Stimulated activated memory B cell treated with anti-CD40 and anti-IgM and Interleukin-4, amounts not matched to agents 10 μg/mL and 1 μg/mL and 100 μg/mL, for 72 hours (primary cell): ENCODE measurements at places on chromosomes 7 and 10.

DNA sequence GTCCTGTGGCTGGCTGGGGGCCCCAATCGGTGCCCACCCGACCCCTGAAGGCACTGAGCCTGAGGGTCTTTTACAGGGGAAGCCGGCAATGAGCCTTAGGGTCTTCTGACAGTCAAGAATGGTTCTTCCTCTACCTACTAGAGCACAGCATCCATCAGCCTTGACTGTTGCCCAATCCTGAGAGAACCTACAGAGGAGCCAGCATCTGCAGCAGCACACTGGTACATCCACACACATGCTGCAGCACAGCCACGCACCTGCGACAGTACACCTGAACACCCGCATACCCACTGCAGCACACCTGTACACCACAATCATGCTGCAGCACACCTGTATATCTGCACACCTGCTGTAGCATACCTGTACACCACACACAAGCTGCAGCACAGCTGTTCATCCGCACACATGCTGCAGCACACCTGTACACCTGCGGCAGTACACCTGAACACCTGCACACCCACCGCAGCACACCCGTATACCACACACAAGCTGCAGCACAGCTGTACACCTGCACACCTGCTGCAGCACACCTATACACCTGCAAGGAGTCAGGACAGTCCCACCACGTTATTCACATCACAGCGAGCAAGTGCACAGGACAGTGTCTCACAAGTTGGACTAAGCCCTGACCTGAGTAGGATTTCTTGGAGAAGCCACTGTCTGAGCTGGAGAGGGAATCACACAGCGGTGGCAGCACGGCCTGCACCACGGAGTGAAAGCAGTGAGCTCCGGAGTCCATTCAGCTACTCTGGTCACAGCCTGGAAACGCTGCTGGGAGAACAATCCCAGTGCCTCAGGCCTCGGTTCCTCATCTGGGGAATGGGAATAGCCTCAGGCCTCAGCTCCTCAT is 56.4 kb downstream of the VIPR2 start:
- no peak for ATAC-seq

DNA sequence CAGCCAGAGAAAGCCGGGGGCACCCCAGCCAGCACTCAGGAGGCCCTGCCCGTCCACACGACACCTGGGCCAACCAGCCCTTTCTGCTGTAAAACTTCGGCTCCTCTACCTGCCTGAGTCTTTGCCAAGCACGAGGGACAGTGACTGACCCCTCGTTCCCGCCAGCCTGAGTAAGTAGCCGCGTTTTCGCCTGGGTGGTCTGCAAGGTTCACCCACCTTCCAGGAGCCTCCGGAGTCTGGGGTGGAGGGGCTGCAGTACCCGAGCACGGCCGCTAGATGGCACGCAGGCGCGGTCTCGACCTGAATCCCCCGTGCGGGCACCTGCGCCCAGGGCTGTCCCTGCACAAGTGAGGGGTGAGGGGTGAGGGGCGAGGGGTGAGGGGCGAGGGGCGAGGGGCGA is 192.7 kb downstream of the PTPRN2 start:
- ATAC-seq, result no peak

GRCh38 chr10:59375990-59376389 is 13.6 kb upstream of the FAM13C start:
- no peak for ATAC-seq

GRCh38 chr7:81525841-81526240 is 244.0 kb downstream of the HGF start:
- no peak for ATAC-seq

DNA sequence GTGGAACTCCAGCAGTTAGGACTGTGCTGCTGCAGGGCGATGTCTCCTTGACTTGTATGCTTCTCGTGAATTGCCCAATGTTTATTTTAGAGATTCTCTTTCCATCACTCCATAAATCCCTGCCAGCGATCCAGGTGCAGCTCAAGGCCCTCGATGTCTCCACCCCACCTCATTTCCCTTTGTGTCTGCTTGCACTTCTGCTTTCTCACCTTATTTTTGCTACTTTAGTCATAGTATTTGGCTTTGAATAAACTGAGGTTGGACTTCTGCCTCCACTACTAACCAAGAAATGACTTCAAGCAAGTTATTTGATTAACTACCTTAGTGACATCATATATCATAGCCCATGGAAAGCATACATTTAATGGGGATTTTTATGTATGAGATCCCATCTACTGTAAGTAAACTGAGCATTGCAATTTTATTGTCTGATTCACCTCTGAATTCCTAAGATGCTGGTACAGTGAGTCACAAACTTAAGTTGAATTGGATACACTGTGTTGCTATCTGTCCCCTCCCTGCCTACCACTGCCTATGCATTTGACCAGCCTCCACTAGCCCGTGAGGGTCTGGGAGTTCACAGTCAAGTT is 255.8 kb downstream of the ABCA13 start:
- ATAC-seq, result no peak

DNA sequence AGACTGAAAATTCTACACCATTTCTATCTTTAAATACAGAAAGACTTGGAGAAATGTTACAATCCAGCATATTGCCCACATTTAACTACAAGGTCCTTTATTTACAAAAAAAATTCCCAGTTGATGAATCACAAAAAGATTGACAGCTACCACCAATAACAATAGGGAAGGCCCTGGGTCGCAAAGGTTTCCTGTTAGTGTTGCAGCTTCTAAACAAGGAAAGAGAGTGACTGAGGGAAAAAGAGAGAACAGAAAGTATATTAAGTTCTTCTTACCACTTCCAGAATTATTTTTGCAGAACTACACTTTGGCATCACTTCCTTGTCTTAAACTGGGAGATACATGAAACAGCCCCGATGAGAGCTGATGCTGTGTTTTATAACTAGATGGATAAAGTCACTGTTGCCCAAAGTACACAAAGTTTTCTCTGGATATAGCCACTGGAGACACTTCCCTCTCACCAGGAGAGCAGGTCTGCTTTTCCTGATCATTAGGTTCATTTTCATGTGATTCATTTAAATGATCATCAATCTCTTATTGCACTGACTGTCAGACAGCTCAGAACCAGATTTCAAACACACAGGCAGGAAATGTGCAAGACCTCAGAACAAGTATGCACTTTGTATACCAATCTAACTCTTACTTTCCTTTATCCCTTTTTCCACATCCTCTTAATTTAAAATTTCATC is 57.0 kb downstream of the SHTN1 start:
- no peak for ATAC-seq

DNA sequence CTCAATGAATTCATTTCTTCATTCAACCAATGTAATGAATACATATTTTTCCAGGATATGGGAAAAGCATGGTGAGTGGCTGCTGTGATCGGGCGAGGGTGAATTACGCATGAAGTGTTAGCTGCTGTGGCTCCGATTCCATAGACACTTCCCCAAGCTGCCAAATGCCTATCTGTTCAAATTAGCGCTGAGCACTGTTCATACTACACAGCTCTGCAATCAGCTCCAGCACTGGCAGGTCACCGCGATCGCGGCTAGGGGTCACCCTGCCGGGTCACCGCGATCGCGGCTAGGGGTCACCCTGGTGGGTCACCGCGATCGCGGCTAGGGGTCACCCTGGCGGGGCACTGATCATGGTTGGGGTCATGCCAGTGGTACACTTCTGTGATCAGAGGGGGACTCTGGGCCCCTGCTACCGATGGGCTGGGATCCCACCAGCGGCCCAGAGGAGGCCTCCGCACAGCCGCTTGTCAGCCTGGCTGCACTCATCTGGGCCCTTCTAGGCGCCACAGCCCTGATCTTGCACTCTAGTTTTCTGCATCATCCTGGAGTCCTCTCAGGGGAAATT is 49.3 kb downstream of the JAKMIP3 start:
- no peak for ATAC-seq

GRCh38 chr10:130498934-130499333 is 362.7 kb downstream of the GLRX3 start:
- ATAC-seq, result no peak

DNA sequence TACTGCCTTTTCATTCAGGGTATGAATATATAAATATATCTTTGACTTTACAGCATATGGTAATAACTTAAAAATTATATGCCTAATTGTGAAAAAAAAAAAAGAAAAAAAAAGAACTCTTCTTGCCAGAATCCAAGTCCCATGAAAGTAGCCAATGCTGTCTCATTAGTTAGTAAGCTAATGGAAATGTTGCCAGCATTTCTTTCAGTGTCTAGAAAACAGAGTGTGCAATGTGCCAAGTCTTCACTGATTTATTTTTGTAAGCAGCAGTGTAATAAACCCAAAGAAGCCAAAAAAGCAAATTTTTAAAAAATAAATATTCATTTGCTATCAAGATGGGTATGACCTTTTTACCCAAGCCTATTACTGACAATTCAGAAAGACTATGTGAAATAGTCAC is 31.1 kb upstream of the LRRN3 start:
- no peak for ATAC-seq

DNA sequence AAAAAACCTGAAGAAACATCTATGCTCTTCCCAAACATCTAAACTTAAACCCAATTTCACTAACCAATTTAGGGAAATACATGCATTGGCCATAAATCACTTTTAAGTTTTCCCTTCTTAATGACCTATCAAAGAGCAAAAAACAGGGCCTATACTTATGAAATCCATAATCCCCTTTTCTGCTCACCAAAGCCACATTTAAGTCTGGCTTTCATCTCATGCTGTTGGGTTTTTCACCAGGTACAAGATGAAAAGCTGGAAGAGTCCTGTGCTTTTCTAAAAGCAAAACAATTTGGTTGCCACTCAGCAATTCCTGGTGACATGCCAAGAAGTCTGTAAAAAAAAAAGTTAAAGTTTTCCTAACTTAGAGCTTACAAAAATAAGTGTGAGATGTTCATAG is 92.6 kb downstream of the HPSE2 start:
- no peak for ATAC-seq

DNA sequence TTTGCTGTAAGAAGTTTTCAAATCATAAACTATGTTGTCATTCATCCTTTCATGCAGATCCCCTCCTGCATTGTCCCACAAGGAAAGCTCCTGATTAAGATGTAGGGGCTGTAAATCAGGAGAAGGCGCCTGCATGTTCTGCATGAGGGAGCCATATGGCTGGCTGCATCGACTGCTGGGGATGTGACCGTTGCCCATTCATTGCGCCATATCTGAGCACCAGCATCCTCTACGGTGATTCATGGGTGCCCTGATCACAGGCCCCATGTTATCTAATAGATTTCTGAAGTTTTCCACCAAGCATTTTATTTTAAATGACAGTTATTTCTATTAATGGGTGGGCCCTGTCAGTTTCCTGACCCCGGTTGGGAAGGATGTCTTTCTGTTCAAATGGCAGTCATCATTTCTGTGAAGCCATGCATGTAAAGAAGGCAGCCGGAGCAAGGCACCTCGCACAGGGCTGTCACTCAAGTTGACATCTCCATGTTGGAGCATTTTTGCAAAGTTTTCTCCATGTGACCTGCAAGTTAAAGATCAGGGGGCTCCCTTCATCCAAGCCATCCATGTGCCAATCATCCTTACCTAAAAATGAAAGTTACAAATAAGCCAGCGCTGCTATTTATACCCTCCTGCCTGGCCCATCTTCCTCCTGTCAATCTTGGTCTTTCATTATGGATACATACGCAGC is 128.8 kb downstream of the TEX36 start:
- no peak for ATAC-seq

- ATAC-seq, result no peak
Measured at GRCh38 chr7:150990416-150991186, at the start of gene NOS3. NOS3 (plus strand) TSS chr7:150991017; CDS start chr7:150993804, 2,787 bp downstream.

- no peak for ATAC-seq
Measured at GRCh38 chr7:4084271-4084670, 597.8 kb upstream of the FOXK1 start.

DNA sequence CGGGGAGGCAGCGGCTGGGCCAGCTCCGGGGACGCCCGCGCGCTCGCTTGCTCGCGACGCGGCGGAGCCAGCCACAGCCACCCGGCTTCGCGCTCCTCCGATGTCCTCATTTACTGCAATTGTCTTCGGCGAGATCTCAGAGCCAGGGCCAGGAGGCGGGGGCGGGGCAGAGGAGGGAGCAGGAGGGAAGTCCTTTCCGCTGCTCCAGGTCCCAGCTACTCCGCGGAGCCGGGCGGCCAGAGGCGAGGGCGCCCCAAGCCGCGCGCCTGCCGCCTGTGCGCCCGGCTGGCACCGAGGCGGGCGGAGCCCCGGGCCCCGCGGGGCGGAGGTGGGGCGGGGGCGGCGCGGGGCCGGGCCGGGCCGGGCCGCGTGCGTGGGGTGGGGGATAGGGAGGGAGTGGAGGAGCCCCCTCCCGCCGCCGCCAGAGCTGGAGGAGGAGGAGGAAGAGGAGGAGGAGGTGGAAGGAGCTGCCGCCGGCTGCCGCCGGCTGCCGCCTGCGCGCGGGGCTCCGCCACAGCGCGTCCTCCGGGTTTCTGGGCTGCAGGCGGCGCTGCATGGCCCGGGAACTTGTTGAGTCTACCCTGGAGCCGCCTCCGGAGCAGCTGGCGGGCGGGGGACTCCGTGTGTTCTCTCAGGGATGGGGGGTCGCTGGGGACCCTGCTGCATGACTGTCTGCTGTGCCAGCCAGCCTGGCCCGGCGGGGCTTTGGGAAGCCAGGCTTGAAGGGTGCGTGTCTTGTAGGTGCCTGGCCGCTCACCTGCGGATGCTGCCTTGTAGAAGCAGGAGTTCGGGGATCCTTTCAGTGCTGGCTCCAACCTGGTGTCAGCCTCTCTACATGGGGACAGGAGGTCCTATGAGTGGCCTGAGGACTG is at the start of gene INSYN2A:
Gene INSYN2A (minus strand): TSS at position 310 of the 872 bp plus-strand sequence. CDS start 20,196 bp downstream, outside the sequence.
- ATAC-seq, result no peak

DNA sequence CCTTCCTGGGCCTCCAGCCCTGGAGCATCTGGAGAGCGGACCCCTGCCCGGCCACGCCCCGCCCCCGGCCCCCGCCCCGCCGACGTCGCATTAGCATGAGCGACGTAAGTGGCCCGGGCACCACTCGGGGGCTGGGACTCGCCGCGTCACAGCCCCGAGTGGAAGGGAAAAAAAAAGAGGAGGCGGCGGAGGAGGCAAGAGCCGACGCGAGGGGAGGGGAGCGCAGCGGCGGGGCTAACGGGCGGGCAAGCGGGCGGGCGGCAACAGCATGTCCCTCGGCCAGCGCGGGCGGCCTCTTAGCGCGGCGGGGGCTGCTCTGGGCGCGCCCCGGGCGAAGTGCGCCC is at the start of gene SLC18A3:
Gene SLC18A3 (plus strand): TSS at position 197 of the 344 bp plus-strand sequence. CDS start 431 bp downstream, outside the sequence.
- no peak for ATAC-seq

- no peak for ATAC-seq
Measured at GRCh38 chr7:47228386-47229014, 353.4 kb downstream of the TNS3 start.

- peak; percentile 62 for ATAC-seq
Measured at GRCh38 chr7:95330204-95330960, 6.0 kb upstream of the PON1 start.
